ENCODE measurements at places on chromosomes 1 and 21.
A peak's percentile ranks its signal among the peaks of the same experiment; 100 is the strongest.

GRCh38 chr1:41362749-41363590 is 1.7 kb downstream of the FOXO6 start:
- no peak for DNase-seq

- no peak for DNase-seq
Measured at GRCh38 chr21:14630556-14631069, 84.5 kb upstream of the SAMSN1 start.

DNA sequence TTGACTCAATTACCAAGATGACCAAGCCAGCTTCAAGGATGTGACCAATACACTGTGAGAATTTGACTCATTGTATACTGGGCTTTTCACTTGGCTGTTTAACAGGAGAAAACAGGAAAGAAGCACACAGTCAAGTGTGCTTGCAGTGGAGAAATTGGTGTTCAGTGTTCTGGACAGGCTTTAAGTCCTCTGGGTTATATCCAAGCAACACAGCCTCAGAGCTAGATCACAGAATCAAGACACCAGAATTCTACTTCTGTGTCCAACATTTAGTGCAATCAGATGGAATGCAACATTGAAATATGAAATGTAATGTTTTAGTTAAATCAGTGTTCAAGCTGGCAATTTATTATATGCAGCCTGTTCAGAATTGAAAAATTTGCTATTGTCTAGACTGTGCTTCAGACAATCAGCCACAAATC is 694.4 kb downstream of the LTN1 start:
- peak; percentile 69 for DNase-seq

- no peak for DNase-seq
Measured at GRCh38 chr1:208184966-208185654, 59.1 kb downstream of the PLXNA2 start.

DNA sequence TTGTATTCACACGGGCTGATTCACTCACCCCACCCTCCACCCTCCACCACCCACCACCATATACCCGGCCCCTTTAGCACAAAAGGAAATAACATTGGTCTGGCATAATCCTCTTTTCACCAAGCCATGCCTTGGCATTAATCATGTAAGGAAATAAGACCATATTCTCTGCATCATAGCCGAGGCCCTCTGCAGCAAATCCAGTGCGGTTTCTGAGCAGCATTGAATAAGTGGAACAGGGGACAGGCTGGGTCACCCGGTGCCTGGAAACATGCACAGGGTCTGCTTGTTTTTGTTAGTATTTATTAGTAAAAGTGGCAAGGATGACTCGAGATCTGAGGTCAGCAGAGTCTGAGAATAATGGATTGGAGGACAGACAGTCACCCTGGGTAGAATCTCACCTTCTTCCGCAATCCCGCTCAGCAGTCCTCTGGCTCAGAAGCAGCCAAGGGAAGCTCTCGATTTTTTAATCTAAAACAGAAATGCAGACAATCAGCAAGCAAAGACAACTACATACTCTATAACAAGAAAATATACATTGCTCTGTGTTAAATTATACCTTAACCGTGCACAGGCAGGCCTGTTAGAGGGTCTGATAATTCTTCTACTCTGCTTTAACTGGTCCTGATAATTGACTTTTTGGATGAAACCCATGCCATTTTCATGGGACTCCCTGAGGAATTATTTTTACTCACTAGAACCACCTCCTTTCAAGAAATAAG is 52.4 kb upstream of the CDC42BPA start:
- DNase-seq: no peak

DNA sequence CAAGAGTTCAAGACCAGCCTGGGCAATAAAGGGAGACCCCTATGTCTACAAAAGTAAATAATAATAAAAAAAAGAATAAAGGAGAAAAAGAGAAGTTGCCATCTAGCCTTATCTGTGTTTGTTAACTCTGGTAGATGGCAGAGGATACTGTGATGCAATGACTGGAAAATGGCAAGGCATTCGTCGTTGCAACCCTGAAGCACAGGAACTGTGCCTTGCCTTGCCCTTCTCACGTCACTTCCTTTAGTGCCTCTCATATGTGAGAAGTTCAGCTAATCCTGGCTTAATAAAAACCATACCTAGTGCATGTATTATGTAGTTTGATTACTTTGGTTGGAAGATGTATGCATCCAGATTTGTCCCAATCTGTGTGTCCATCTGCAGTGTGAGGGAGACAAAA is 25.8 kb upstream of the PIGC start:
- DNase-seq: no peak

- no peak for DNase-seq
Measured at GRCh38 chr1:150161747-150162581, 12.2 kb downstream of the PLEKHO1 start.

GRCh38 chr1:32393832-32394140 is 455 bp downstream of the BSDC1 start:
- DNase-seq: no peak

Data from kidney capillary endothelial cell (primary cell).